ENCODE measurements at places on chromosomes 1 and 21.

DNA sequence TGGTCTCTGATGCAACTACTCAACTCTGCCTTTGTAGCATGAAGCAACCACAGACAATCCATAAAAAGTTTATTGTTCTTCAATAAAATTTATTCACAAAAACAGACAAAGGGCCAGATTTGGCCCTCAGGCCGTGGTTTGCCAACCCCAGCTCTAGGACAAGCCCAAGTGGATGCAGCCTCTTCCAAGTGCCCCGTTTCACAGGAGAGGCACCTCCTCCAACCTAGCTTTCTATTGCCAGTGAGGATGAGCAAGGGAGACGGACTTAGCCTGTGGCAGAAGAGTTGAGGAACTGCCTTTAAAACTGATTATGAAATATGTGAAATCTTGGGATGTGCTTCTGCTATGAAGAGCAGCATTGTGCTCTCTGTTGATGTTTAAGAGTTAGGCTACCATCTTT, 105.4 kb downstream of the PSMG1 start:
- no peak for DNase-seq

- no peak for DNase-seq
Measured at GRCh38 chr1:82214606-82215005, 413.9 kb downstream of the ADGRL2 start.

DNA sequence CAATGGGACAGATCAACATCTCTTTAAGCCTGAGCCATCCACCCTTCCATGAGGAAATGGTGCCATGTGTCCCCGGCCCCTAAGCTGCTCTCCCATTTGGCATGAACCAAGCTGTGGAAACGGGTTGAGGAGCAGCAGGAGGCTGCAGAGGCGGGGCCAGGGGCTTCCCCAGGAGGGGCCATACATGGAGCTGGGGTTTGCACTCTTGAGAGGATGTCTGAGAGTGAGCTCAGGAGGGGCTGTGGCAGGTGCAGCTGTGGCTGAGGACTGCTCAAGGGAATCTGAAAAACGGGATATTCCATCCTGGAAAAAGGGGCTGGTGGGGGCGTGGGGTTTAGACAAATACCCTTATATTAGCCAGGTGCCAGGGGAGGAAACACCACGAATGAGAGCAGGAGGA, 7.1 kb upstream of the CLEC20A start:
- DNase-seq = no peak

DNA sequence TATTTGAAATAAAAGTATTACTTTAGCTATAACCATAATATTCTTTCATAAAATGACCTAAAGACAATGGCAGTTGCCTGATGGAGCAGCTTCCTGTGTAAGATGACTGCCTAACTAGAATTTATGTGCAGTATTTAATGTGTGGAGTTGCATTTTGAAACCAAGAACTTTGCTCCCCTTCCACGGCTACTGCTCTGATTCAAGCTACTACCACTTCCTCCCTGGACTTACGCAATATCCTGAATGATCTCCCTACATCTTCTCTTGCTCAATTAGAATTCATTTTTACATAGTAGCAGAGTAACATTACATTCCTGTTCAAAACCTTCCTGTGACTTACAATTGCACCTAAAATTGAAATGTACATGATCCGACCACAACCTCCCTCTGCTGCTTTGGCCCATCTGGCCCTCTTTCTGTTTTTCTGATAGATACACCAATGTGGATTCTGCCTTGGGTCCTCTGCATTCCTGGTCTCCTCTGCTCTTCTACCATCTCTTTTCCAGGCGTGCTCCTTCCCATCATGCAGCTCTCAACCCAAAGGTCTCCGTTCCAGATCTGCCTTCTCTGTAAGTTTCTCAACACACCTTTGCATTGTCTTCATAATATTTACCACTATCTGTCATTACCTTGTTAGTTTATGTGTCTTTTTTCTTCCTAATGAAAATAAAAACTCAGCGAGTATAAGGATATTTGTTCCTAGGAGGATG, 47.4 kb upstream of the USP25 start:
- DNase-seq = no peak

GRCh38 chr1:167905182-167905581, 8.8 kb downstream of the ADCY10 start:
- DNase-seq = no peak

GRCh38 chr1:44905276-44905675, 62.2 kb upstream of the PTCH2 start:
- no peak for DNase-seq

Data from activated CD8-positive, alpha-beta memory T cell treated with anti-CD3 and anti-CD28 coated beads for 1 hour (primary cell).